ENCODE measurements at places on chromosomes 3 and 15.

GRCh38 chr3:179794355-179794754 lies 141.5 kb downstream of the USP13 start:
- DNase-seq = no peak

DNA sequence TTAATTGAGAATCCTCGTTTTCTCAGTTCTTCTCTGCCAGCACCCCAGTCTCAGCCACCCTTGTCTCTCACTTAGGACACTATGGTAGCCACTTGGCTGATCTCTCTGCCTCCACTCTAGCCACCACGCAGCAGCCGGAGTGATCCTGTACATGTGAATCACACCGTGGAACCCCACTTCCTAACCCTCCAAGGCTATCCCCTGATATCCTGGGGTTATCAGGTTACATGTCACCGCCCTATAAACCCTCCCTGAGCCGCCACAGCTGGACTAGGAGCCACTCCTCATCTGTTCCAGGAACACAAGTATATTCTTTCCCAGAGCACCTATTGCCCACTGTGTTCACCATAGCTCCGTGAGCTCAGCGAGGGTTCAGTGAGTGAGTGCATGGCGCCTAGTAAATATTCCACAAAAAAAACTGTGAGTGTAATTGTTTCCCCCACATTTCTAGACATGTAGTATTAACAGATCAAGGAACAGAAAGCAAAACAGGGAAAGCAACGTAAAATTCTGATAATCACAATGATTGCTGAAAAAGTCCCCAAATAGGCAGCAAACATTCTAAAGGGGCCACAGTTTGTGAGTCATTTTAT lies 661 bp upstream of the PARP14 start:
- no peak for DNase-seq

GRCh38 chr3:134917631-134918030 lies 122.6 kb downstream of the EPHB1 start:
- no peak for DNase-seq

DNA sequence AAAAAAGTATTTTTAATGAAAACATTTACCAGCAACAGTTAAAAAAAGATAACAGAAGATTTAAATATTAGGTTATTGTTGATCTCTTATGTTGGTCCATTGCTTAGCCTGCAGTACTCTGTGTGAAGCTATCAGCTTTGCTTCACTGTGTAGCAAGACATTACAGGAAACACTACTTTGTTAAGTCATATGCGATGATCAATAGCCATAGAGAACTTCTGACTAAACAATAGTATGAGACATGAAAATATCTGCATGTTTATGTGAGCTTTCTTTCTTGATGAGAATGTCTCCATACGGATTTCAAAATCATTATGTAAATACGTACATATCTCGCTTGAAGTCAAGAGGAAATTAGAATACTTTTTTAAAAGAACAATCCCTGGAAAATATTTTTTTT lies 27.0 kb upstream of the CAPN3 start:
- DNase-seq = no peak

GRCh38 chr3:77321646-77322045 lies 281.7 kb downstream of the ROBO2 start:
- no peak for DNase-seq

Measured in cortex of kidney (tissue), 1 donor.